Smooth muscle cell of the brain vasculature (primary cell): ENCODE measurements at places on chromosomes 12 and 14.
A peak's percentile ranks its signal among the peaks of the same experiment; 100 is the strongest.

DNA sequence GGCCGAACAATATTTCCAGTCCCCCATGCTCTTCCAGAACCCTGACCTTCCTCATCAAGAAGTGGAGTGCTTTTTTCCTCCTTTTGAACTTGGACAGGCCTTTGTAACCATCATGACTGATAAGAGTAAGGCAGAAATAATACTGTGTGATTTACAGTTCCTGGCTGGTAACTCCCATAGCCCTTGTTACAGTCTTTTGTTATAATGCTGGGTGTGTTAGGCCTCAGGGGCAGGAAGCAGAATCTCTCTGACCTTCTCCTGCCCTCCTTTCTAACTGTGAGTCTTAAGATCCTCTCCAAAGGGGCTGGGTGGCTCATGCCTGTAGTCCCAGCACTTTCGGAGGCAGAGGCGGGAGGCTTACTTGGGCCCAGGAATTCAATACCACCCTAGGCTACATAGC, 59.5 kb downstream of the BCAT1 start:
- DNase-seq, result no peak

DNA sequence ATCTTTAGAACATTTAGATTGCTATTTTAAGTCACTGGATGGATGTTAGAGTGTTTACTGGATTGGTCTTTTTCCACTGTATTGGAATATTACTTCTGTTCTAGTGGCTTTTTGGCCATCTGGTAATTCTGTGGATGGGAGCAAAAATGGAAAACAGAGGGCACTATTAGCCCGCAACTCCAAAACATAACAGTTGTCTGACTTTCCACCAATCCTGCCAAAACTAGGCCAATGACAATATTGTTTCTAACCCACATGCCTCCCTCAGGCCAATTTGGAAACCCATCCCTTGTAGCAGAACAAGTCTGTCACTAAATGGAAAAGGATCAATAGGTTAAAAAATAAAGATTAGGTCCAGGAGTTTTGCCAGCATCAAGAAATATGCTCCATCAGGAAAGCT, 97.8 kb downstream of the ETNK1 start:
- no peak for DNase-seq

GRCh38 chr12:15963271-15963670, 52.1 kb downstream of the DERA start:
- no peak for DNase-seq

DNA sequence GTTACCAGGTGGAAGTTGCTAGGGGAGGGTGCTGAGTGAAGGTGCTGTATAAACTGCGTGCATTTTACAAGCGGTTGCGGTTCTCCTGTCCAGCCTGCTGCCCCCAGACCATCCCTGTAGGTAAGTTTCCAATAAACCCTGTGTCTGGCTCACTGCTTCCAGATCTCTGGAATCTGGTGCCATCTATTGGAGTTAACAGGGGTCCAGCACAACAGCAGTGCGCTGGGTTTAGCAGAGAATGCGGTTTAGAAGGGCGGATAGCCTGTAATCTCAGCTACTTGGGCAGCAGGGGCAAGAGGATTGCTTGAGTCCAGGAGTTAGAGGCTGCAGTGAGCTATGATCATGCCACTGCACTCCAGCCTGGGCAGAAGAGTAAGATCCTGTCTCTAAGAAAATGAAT, 4.9 kb downstream of the AACS start:
- no peak for DNase-seq

GRCh38 chr12:83158613-83159207, 472.0 kb downstream of the TMTC2 start:
- DNase-seq, result no peak

DNA sequence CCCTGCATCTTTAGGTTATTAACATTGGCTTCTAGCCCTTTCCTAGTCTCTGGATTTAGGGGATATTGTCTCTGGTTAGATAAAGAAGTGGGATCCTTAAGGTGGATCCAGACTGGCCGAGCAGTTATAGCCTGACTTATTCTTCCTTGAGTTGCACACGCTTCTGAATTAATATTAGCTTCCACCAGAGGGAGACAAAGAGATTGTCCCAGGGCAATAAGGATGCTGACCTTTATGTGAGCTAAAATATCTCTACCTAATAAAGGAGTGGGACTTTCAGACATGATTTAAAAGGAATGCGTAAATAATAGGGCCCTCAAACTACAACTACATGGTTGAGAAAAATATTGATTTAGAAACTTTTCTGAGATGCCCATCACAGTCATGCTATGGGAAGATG, 139.7 kb downstream of the SLCO1B3 start:
- DNase-seq, result peak; percentile 10

DNA sequence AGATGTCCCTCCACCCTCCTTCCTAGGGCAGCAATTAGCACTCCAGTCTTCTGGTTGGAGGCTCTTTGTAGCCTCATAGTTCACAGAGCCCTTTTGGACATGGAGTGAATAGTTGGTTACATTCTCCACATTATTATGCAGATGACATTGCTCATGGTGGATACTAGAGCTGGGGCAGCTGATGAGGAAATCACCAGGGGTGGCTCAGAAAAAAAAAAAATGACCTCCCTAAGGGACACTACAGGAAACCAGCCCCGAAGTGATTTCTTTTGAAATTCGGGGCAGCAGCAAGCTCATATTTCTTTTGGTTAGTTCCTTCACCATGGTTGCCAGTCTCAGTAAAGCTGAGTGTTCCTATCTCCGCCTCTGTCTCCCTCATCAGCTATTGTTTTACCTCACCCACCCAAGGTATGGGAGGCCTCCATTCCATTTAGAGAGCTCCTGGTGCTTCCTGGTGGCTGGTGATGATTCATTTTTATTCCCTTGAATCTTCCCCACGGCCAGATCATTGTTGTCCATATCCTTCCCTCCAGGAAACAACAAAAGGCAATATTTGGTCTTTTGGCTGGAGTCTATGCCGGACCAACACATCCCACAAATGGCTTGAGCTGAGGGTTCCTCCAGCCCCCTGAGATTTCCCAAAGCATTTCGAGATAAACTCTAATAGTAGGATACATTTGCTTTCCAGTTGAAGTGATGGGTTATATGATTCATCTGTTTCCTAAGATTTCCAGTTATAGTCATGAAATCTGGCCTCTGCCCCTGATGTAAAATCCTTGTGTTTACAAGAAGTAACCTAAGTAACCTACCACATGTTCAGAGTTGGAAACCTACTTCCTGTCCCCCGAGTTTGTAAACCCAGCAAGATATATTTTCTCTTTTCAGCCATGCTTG, 56.2 kb upstream of the NID2 start:
- no peak for DNase-seq

GRCh38 chr12:118446247-118446646, 69.9 kb downstream of the SUDS3 start:
- DNase-seq, result no peak

- DNase-seq, result no peak
Measured at GRCh38 chr12:105481392-105482300, 151.2 kb downstream of the C12orf75 start.

- DNase-seq, result no peak
Measured at GRCh38 chr12:75960086-75960910, 71.3 kb downstream of the PHLDA1 start.

DNA sequence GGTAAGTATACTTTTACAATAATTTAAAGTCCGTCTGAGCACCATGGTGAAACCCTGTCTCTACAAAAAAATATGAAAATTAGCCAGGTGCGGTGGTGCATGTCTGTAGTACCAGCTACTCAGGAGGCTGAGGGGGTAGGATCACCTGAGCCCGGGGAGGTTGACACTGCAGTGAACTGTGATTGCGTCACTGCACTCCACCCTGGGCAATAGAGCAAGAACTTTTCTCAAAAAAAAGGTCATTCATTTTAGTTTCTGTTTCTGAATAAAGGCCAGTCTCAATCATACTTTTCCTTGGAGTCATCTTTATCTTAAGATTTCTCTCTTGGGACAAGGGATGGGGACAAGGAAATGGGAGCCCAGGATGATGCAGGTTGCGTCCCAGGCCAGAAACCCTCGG, 12.9 kb downstream of the ANKRD13A start:
- DNase-seq, result no peak

- no peak for DNase-seq
Measured at GRCh38 chr12:121392325-121392716, 7.6 kb upstream of the RNF34 start.

DNA sequence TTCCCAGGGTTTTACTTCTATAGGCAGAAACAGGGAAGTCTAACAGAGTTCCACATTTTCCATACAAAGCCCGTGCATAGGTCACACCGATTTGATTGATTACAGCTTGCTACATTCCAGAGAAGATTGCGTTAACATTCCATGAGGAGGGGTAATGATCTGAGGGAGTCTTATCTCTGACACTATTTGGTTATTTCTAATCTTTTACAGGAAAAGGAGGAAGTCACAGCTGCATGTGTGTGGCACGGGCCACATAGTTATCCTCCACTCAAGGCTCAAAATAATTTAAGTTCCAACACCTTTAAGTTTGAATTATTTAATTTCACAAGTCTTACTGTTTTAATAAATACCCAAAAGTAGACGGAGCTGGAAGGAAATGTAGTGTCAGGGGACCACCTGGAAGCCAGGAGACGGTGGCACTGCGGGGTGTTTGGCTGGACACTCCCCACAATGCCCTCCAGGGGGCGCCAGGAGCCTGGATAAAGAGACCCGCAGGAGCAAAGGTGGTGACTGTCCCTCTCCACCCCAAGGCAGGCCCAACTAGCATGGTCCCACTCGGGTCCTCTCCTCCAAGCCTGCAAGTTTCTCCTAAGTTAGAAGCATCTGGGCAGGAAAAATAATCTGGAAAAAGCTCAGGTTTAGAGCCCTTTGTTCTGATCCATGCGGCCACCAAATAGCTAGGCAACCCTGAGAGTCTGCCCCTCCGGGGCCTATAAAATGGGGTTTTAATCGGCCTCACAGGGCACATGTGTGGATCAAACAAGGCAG, 20.2 kb downstream of the KRT8 start:
- no peak for DNase-seq

DNA sequence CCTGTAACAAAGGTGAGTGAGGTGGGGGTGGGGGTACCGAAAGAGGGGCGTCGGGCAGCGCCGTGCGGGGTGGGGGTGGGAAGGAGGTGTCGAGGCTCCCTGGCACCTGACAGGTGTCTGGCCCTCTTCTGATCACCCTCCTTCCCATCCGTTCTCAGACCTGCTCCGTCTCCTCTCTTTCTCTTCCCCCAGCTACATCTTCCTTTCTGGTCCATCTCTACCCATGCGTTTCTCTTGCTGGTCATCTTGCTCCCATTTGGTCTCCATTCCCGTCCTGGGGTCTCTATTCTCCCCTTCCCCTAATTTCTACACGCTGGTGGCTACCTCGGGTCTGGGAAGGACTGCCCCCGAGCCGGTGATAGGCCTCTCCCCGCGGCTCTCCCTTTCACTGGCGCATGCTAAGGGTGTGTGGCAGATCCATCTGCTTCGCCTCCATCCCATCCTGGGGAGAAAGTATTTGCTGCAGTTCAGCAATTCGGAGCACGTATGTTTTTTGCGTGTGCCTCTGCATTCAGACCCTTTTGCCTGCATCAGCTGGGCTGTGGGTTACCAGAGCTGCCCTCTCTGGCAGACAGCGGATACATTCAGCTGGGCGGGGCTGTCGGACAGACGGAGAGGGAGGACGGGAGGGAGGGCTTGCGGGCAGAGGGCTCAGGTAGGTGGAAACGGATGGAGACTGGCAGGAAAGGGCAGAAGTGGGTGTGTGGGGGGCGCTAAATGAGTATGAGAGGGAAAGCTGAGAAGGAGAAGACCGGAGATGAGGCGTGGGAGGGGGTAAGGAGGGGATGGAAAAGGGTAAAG, 730 bp downstream of the CLSTN3 start:
- DNase-seq, result no peak

DNA sequence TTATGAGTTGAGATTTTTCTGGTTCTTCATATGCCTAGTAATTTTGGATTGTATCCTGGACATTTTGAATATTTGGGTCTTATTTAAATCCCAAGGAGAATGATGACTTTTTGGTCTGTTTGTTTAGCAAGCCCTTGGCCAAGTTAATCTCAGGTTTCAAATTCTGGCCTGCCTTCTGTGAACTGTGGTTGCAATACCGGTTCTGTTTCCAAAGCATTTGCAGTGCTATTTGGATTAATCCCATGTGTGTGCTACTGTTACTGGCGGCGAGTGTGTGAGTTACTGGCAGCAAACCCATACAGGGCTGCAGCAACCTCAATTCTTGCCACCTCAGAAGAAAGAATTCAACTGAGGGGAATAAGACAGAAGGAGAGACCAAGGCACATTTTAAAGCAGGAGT, 51.1 kb downstream of the TMEM260 start:
- DNase-seq, result no peak

DNA sequence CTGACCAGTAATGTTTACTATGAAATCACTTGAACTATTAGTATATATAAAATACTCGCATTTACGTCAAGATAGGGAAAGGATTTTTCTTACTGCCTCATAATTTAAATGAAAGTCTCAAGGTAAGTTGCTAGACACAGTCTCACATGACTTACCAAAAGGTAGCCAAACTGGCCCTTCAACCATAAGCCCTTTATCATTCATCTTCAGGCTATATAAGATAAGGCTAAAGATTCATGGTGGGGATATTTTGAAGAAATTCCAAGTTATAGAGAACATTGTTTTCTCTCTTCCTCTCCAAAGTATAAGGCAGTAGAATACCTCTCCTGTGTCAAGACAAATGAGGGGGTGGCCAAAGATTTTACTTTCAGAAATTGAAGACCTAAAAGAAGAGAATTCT, 23.4 kb downstream of the KIF21A start:
- no peak for DNase-seq

- no peak for DNase-seq
Measured at GRCh38 chr12:128783129-128783574, 40.6 kb downstream of the SLC15A4 start.

DNA sequence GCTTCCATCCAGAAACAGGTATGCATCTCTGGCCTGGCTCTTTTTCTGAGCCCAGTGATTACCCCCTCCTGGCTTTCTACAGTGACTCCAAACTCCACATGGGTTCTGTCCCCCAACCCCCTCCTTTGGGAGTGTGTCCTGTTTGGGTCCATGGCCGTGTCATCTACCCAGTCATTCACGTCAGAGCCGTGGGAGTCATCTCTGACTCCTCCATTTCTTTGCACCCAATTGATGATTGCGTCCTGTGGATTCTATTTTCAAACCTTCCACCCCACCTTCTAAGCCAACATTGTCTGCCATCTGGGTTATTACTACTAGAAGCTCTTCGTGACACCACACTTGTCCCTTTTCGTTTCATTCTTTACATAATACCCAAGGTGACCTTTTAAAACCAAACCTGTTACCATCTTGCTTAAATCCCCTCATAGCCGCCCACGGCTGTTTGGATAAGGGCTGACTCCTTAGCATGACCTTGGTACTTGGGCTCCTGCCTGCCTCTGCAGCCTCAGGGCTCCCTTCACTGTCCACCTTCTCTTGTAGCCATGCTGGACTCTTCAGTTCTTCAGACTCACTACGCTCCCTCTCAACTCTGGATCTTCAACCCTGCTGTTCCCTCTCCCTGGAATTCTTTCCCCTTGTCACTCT, 38.1 kb upstream of the NT5DC3 start:
- DNase-seq, result no peak
